ENCODE measurements at places on chromosomes 1 and 21.

DNA sequence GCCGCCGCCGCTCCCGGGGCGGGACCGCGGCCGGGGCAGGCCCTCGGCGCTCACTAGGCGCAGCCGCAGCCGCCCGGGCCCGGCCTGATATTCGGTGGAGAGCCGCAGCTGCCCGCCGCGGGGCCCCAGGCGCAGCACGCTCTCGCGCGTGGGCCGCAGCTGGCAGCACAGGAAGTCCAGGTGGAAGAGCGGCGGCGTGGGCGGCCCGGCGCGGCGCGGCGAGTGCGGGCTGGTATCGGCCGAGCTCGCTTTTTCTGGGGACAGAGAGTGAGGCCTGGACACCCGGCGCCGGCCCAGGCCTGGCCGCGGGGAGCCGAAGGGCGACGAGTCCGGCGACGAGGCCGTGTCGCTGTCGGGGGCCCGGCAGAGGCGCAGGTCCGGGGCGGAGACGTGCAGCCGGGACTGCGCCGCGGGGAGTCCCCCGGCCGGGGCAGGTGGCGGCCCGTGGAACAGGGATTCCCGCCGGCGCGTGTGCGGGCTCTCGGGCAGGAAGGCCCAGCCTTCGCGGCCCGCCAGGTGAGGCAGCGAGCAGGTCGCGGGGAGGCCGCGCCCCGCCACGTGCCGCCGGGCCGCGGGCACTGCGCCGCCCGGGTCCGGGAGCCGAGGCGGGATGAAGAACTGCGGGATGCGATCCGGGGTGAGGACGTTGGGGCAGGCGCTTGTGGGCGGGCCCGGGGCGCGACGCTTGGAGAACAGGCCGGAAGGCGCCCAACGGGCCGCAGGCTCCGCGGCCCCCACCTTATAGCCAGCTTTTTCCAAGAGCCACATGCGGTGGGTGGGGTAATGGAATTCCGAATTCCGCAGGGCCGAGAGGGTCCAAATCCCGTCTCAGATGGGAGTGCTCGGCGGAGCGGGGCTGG, 1.2 kb downstream of the C2CD4D start:
- DNase-seq = no peak

- no peak for DNase-seq
These were observed 36.9 kb upstream of the PADI2 start for GRCh38 chr1:17156108-17156507.

DNA sequence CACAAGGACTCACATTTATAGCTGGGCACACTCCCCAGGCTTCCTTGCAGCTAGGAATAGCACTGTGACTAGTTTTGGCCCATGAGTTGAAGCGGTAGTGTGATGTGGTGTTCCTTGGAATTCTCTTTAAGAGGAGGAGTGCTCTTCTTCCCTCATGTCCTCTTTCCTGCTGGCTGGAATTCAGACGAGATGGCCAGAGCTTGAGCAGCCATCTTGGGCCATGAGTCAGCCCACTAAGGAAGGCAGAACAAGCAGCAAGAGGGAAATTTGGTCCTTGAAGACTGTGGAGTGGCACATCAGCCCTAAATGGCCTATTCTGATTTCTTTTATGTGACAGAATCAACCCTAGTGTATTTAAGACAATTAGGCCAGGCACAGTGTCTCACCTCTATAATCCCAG, 20.0 kb downstream of the HTR6 start:
- no peak for DNase-seq

- no peak for DNase-seq
These were observed 2.7 kb downstream of the TRPM2 start for GRCh38 chr21:44356160-44356559.
